ENCODE measurements at places on chromosomes 13 and 19.

- DNase-seq: no peak
Measured at GRCh38 chr13:108944760-108945159, 315.3 kb downstream of the MYO16 start.

GRCh38 chr19:37551129-37551993 lies 43.2 kb downstream of the ZNF571 start:
- DNase-seq: no peak

GRCh38 chr19:57263244-57263741 lies 17.0 kb upstream of the ZNF460 start:
- no peak for DNase-seq

DNA sequence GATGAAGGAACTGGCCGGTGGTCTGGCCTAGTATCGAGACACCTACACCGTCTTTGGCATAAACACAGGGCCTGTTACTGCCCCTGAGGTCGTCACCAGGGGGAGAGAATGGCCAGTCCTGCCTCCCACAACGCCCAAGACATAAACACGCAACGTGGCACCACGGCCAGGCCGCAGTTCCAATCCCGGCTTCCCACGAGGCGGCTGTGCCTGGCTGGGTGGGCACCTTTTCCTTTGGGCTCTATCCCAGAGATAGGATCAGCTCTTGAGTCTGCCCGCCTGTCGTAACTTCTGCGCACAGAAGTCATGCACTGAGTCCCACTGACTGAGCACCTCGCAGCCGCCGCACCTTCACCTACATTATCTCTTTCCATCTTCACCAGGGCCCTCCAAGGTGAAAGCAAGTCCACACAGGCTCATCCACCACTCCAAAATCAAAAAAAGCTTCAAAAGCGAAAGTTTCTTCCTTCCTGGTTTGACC lies 1.1 kb downstream of the MIER2 start:
- no peak for DNase-seq

DNA sequence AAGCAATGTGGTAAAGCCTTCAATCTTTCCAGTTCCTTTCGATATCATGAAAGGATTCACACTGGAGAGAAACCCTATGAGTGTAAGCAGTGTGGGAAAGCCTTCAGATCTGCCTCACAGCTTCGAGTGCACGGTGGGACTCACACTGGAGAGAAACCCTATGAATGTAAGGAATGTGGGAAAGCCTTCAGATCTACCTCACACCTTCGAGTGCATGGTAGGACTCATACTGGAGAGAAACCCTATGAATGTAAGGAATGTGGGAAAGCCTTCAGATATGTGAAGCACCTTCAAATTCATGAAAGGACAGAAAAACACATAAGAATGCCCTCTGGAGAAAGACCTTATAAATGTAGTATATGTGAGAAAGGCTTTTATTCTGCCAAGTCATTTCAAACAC lies 15.6 kb upstream of the ZNF763 start:
- no peak for DNase-seq

- no peak for DNase-seq
Measured at GRCh38 chr19:54094426-54095000, 6.1 kb downstream of the OSCAR start.

DNA sequence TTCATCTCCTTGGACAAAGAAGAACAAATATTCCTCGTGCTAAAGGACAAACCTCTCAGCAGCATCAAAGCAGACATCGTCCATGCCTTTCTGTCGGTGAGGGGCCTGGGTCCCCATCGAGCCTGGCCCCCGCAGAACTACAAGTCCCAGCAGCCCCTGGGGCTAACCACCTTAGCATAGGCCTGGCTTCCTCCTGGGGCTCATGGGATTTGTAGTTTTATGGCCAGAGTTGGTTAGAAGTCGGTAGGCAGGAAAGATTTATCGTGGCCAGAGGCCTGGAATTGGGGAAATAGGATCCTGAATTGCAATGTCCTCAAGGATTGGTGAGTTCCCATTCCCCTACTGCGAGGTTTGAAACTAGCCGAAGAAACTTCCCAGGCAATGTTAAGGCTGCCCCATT lies 19.6 kb downstream of the TMEM150B start:
- no peak for DNase-seq

DNA sequence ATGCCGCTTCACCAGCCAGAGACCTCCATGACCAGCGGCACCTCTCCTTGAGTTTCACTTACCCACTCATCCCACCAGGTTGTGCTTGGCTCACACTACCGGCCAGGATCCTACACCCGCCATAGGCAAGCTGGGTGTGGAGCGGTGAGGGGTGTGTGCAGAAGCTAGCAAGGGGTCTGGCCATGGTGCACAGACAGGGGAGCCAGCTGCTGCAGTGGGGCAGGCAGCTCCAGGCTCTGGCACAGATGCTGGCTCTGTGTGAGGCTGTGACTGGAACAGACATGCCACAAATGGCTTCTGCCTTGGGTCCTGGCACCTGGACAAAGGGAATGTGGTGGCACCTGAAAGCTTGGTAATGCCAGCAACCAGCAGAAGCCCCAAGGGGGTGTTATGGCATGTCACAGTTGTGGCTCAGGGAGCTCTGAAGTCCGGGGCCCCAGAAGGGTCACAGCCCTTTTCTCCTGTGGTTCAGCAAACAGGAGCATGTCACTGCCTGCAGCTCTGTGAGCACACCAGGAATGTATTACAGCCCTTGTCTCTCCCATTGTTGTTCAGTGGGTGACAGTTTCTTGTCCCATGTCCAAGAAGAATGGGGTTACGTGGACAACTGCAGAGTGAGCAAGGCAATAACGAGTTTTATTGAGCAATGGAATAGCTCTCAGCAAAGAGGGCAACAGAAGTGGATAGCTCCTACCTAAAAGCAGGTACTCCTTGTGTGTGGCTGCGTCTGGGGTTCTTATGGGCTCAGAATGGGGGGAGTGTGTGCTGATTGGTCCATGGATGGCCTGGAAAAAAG lies 2791.0 kb upstream of the PCDH20 start:
- DNase-seq: no peak

- no peak for DNase-seq
Measured at GRCh38 chr19:52237771-52238400, 31.5 kb upstream of the ZNF766 start.

GRCh38 chr19:46564701-46565100 lies 36.4 kb upstream of the CALM3 start:
- no peak for DNase-seq

GRCh38 chr19:10105509-10106099 lies 558 bp upstream of the PPAN start:
- no peak for DNase-seq

DNA sequence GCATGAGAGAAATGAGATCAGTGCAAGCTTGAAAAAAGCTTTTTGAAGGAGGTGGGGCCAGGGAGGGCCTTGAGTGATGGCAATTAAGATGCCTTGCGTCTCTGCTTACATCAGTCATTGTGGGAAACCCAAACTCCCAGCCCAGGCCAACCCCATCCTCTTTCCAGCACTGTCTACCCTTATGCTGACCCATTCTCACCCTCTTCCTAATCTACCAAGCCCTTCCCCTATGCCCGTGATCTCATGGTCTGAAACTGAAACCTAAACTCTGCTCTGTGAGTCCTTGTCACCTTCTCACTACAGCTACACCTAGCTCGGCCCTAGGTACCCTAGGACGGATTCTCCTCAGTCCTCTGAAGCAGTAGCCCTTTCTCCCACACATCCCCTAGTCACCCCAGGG lies 36.0 kb upstream of the SERP2 start:
- no peak for DNase-seq

DNA sequence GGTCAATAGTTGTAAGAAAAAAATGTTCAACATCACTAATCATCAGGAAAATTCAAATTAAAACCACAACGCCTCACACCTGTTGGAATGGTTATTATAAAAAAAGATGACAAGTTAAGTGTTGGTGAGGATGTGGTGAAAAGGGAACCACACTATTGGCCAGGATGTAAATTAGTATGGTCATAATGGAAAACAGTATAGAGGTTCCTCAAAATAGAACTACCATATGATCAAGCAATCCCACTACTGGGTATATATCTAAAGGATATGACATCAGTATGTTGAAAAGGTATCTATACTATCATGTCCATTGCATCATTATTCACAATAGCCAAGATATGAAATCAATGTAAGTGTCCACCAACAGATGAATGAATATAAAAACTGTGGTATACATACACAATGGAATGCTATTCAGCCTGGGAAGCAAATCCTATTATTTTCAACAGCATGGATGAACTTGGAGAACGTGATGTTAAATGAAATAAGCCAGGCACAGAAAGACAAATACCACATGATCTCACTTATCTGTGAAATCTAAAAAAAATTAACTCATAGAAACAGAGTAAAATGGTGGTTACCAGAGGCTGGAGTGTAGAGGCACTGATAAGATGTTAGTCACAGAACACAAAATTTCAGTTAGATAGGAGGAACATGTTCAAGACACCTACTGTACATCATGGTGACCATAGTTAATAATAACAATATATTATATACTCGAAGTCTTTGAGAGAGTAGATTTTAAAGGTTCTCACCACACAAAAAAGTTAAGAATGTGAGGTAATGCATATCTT lies 56.6 kb downstream of the TBC1D4 start:
- DNase-seq: no peak

DNA sequence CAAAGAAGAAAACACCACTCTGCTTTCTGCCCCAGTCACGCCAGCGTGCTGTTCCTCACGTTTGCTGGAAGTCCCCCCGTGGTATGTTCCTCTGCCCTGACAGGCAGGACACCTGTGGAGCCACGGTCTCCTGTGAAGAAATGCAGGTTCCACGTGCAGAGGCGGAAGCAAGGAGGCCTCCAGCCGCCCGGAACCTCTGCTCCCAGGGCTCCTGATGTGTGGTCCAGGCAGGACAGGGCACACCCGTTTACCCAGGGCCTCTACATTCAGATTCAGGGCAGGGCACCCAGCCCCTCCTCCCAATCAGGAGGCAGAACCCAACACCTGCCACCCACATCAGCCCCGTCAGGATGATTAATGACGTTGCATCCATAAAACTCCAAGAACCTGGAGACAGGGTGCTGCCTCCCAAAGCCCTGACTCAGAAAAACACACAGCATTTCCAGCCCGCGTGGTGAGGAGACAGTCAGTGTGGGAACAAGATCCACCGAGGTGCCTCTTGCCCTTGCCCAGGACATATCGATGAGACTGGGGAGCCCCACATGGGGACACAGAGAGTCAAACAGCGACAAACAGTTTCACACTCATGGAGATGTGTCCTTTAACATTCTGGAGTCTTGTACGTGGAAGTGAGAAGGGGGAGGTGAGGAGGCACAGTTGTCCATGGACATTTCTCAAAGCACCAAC lies 76.2 kb downstream of the COL4A1 start:
- DNase-seq: no peak

- no peak for DNase-seq
Measured at GRCh38 chr19:11534948-11535347, 3.7 kb upstream of the CNN1 start.

DNA sequence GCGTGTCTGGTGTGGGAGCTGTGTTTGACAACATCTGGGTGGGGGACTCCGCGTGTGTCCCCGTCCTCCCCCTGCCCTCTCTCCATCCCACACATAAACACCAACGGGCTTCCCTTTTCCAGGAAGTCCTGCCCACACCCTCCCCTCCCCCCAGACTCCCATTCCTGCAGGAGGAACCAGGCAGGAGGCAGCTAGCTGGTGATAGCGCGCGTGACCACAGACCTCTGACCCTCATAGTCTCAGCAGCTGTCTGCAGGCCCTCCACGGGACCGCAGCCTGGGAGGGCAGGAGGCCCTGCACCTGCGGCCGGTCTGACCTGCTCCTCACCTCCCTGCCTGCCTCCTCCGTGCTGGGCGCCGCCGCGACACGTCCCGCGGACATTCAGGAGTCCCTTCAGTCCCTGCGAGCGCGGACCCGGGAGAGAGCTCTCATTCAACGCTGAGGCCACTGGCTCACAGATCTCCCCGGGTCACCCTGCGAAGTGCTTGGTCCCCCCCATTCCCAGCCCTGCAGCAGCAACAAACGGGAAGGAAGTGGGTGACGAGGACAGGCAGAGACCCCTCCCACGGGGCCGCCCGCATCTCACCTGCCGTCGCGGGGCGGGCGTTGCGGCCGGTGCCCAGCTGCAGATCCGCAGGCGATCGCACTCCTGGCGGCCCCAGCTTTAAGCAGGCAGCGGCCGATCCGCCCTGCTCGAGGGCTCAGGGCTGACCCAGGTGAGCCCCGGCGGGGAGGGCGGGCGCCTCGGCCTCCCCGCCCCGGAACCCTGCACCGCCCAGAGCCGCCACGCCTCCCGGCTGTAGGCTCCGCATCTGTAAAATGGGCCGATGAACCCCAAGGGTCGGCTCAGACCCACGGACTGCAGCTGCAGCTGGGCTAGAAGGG lies 1.1 kb upstream of the ACP5 start:
- no peak for DNase-seq

DNA sequence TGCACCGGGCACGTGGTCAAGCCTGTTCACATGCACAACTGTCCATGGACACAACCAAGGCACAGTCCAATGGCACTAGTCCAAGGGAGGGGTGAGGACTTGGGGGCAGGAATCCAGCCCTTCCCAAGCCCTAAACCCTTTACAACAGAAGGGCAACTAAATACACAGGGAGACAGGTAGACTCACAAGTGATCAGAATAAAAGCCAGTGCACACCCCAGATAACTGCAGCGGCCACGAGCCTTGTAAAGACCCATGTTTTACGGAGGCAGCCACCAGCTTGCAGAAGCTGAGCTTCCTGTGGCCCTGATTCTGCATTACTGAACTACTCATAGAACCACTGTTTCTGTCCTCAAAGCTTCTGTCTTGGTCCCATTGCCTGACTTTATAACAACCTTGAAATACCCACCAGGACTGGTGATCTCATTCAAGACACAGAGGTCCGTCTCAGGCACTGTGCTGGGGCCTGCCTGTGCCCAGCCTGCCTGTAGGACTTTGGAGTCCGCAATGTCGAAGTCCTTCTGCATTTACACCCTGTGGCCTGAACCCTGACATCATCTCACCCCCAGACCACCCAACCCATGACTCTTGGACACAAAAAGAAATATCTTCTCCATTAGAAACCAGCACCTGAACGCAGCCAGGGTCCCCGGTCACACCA lies 181.2 kb downstream of the COL4A1 start:
- DNase-seq: no peak

DNA sequence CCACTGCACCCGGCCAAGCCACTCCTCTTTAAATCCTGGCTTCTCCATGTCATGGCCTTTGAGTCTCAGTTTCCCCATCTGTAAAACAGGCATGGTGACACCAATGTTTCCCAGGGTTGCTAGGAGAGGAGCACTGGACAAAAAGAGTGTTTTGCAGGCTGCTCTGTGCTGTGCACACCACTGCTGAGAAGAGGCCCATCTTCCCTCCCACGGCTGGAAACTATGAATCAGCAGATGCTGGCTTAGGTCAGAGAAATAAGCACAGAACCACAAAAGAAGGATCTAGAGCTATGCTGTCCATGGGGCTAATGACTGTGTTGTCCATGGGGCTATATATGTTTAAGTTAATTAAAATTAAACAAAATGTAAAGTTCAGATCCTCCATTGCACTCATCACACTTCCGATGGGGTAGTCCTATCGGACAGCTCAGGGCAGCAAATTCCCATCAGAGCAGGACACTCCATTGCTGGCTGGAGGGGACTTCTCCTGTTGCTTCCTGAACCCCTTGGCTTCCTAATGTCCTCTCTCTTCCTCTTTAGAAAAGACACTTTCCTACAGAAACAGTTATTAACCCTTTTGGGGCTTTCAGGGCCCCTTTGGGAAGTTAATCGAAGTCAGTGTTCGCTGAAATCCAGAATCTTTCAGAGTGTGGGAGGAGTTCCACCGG lies 37.1 kb downstream of the TSHZ3 start:
- DNase-seq: no peak

- no peak for DNase-seq
Measured at GRCh38 chr13:114112231-114112825, 20.1 kb downstream of the RASA3 start.

GRCh38 chr13:26838821-26839220 lies 78.2 kb upstream of the GPR12 start:
- no peak for DNase-seq
